ENCODE measurements at places on chromosomes 6 and 20. TPM values are rescaled to one million over a fixed set of nuclear protein-coding genes. Genes with fewer than 3 reads are reported as not detected.

Gene KCNK5
- total RNA-seq: 1.3 TPM

Gene ABHD16B
- total RNA-seq: not detected

Gene RAET1L
- total RNA-seq: 0.34 TPM

Gene SLC17A3
- total RNA-seq: 1.2 TPM

Gene FILIP1
- total RNA-seq: 0.28 TPM

Gene TRAPPC3L
- not detected for total RNA-seq

Data from A549 treated with AZD2906 at 1 μM for 4 hours (cell line).